ENCODE measurements at places on chromosomes 4 and X. TPM values are rescaled to one million over a fixed set of nuclear protein-coding genes. Genes with fewer than 3 reads are reported as not detected.

Gene MMAA
- 1.3 TPM for total RNA-seq

Gene P2RY8
- 0.72 TPM for total RNA-seq

DNA sequence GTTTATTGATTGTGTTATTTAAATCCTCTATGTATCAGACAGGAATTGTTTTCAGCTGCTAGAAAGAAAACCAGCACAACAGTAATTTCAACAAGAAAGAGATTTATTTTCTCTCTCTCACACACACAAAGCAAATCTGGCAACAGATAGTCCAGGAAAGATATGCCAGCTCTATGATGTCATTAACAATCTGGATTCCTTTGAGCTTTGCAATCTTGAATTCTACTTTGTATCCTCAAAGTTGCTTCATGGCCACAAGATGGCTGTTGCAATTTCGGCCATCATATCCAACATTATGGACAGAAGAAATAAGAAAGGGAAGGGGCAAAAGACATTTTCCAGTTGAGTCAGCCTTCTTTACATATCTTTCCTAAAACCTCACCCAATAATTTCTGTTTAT is 19.8 kb upstream of the FMR1 start:
- no peaks in the 10 kb centered on the region for H3K4me1 ChIP-seq
- H3K27me3 ChIP-seq, result no peaks in the 10 kb centered on the region
- DNase-seq, result no peak
- H3K36me3 ChIP-seq, result no peaks in the 10 kb centered on the region
- no peak overlapping the region for H3K4me3 ChIP-seq
- H3K27ac ChIP-seq, result no peak overlapping the region

- no peaks in the 10 kb centered on the region for H3K36me3 ChIP-seq
- DNase-seq, result no peak
- no peaks in the 10 kb centered on the region for H3K27me3 ChIP-seq
- no peak overlapping the region for H3K4me3 ChIP-seq
Observed at GRCh38 chrX:143701460-143701859, 19.1 kb downstream of the SPANXN2 start.

All from K562 (cell line).